ENCODE measurements at places on chromosomes 2 and 18.

DNA sequence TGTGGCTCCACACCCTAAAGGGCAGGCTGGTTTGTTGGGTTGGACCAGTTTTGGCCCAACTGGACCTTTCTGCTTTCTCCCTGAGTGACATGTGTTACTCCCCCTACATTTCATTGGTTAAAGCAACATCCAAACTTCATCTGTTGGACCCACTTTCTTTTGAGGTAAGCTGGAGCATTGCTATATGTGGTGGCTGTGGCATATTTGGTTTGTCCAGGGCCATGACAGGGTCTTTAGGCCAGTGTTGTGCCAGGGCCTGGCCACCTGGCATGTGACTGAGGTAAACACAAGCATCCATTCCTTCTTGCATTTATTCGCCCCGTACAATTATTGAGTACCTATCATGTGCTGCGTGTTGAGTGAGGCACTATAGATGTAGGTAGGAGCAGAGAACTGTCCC lies 36.8 kb upstream of the MARCO start:
- no peak for DNase-seq

GRCh38 chr18:37657493-37657892 lies 91.9 kb upstream of the CELF4 start:
- no peak for DNase-seq

GRCh38 chr2:120596191-120596811 lies 139.4 kb upstream of the GLI2 start:
- DNase-seq = no peak

DNA sequence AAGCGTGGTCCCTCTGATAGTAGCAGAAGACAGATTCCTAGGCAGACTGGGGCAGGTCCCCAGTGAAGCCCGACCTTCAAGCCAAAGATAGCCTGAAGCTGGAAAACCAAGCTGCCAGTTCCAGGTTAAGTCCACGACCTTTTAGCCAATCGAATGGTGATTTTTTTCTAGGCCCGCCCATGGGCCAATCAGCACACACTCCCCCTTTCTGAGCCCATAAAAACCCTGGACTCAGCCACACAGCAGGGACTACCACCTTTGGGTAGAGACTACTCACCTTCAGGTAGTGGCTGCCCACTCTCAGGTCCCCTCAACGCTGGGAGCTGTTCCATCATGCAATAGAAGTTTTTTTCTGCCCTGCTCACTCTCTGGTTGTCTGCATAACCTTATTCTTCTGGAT lies 14.5 kb upstream of the ADI1 start:
- DNase-seq = no peak

DNA sequence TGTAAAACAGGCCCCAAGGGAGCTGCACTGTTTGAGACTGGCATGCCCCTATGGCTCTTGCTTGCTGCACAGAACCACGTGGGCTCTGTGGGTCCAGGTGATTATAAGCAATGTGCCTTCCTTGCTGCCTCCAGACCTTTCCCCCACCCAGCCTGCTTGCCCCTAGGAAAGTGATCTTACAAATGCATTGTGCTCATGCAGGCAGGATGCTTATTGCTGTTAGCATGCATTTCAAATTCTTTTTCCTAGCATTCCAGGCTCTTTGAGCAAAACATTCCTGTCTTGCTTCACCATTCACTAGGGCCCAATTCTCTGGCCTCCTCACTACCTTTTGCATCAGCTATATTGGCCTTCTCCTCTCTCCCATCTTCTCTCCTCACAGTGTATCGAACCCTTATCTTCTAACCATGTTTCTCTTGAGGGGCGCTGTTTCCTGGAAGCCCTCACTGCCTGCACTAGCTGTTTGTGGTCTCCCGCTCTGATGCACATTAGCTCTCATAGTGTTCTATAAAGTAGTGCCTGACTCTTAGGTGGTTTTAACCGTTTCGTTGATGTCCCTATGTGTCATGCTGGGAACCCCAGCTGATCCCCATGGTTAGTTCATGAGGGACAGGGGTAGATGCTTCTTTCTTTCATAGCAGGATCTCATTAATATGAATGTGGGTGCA lies 152.9 kb upstream of the EPAS1 start:
- DNase-seq = no peak

- no peak for DNase-seq
Observed at GRCh38 chr2:112686348-112687217, 34.2 kb upstream of the NT5DC4 start.

GRCh38 chr2:149028377-149028776 lies 10.1 kb upstream of the LYPD6B start:
- no peak for DNase-seq

DNA sequence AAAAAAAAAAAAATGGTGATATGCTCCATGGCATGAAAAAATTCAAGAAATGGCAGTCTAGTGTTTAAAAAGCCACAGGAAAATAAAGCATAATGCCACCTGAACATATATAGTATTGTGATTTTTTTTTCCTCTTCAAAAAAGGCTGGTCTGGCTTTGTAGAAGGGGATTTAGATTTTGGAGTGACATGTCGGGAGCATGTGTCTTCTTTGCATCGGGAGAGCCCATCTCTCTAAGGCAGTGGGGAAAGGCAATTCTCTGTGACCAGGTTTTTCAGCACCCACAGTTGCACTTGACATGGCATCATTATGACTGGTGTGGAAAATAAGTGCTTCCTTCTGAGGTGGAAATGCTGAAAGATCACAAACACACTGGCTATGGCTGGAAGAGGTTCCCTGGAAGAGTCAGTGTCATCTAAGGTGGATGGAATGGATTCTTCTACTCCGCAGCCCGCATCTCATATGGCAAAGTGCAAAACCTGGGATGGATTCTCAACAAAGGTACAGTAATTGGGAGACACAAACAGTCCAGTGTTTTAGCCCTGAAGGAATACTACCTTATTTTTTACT lies 172.5 kb downstream of the AGAP1 start:
- DNase-seq = no peak

GRCh38 chr2:202848813-202849212 lies 22.8 kb downstream of the ICA1L start:
- DNase-seq = no peak

DNA sequence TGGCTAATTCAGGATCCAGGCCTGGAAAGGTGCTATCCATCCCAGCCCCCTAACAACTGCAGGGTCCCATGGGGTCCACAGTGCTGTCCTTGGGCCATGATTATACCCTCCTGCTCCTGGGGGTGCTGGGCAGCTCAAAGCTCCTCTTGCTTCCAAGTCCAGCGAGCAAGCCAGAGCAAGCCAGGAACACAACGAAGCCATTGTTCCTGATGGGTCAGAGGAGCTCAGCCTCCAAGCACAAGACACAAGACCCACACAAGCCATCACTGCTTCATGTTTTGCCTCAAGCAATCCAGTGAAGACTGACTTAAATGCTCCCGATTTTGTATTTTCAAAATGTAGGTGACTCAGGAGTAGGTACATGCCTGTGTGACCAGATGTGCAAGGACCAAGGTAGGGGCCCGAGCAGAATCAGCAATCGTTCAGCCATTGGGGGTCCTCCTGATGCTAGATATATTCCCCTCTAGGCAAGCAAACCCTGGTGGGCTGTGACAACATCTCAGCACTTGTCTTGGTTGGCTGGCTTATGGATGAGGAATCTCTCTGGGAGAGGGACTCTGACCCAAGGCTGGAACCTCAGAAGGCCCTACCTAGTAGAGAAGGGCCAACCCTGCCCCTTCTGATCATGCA lies 90.8 kb downstream of the EPAS1 start:
- DNase-seq = no peak
